ENCODE measurements at places on chromosomes 1 and 21.
A peak's percentile ranks its signal among the peaks of the same experiment; 100 is the strongest.

GRCh38 chr1:59520827-59521418 is 224.0 kb downstream of the FGGY start:
- no peak for DNase-seq

DNA sequence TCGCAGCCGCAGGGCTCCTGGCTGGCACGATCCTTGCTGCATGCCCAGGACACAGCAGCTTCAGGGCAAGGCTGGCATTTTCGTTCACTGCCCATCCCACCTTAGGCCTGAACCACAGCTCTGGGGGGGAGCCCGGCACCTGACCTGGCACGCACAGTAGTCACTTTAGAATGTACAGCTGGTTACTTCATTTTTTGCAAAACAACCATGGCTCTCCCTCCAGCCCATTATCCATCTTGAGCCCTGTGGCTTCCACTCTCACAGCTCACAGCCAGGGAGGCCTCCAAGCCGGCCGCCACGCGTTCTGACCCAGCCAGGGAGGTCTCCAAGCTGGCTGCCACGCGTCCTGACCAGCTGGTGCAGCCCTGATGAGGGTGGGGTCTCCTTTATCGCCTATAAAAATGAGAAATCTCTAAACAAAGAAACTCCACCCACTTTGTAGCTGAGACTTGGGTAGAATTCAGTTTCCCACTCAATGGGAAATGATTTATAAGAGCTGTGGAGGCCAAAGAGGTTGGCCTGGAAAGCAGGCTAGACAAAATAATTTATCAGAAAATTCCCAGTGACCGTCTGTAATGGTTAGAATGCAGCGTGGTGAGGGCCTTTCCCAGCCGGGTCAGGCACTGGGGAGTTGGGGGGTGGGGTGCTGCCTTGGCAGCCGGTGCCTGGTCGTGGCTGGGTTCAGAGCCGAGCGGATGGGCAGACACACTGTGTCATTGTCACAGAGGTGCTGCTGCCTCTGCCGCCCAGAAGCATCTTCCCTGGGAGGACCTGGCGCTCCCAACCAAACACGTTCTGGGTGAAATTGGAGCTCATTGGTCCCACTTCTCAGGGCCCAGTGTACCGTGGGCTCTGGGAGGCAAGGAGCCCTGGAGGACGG is 54.6 kb upstream of the ACTRT2 start:
- no peak for DNase-seq

DNA sequence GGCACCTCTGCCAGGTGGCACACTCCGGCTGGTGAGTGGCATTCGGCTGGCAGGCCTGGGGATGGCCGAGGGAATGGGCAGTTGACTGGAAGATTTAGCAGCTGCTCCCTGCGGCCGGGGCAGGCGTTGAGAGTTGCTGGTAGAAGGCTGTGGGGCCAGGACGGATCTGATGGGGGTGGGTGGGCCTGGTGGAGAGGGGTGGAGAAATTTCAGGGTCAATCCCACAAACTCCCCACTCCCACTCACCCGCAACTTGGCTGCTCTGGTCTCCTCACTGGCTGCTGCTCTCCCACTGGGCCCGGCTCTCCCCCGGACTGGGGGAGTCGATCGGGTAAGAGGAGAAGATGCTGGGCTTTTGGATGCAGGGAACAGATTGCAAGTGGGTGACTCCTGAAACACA is 2.1 kb downstream of the PSRC1 start:
- DNase-seq, result no peak

GRCh38 chr1:43843684-43844083 is 89.9 kb upstream of the ARTN start:
- DNase-seq, result no peak

DNA sequence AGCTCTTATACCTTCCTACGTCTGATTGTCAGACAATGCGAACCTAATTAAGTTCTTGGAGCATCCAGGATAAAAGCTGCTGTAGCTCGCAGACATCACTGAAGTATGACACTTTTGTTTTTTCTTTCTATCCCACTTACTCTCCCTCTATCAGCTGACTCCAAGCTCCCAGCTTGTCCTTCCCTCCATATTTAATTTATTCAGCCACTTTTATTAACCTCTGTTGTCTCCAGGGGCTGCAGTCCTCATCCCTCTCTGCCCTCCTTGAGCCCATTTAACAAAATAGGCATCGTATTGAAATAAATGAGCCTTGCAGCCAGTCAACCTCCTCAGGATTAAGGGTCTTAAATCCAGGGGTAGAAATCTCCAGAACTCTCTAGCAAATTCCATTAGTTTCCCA is 7.1 kb downstream of the KIRREL1 start:
- no peak for DNase-seq

DNA sequence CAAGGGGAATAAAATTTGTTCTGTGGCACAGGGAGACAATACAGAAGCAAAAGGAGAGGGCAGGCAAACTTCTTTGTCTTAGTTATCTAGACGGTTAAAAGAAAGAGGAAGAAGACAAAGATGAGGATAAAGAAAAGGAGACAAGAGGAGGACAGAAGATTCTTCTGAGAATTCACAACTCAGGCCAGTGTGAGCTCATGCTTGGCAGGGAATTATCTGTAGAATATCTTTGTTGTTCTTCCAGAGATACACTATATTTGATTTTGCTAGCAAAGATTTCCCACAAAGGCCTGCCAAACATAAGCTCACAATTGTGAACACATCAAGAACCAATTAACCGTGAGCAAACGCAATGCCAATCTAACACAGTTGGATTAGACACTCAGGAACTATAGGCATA is 21.4 kb downstream of the SLC16A1 start:
- DNase-seq, result no peak

DNA sequence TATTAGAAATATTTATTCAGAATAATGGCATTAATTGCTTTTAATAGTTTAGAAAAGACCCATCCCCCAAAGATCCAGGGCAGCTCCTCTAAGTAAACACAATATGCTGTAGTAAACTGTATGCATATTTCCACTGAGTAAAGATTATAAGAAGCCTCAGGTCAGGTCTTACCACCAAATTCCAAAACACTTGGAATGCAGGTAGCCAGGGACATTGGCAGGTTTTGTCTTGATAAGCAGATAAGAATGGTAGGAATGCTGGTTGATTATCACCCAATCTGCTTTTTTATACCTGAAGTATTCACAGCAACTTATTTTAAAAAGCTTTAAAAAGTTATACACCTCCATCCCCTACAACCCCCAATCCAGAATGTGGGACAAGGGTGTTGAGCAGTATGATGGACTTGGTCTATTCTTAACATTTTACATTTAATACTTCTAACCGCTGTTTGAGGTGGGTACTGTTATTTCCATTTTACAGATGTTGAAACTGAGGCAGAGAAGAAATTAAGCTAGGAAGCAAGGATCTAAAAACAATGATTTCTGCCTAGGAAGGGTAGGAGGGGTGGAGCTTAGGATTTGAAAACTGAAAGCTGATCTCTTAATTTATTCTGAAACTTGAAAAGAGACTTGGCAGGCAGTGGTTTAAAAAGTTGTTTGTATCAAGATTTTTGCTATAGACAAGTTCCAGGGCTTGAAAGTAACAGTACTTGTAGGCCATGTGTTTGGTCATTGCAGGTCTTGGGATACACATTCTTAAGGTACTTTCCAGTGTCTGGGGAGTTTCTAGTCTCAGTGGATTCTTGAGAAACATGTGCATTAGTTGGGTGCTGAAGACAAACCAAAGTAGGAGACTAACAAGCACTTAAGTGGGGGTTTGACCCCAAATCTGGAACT is 15.6 kb upstream of the THEM4 start:
- DNase-seq, result no peak

GRCh38 chr1:145926686-145927062 is 610 bp downstream of the RBM8A start:
- no peak for DNase-seq

GRCh38 chr1:53942127-53942957 is 3.2 kb downstream of the IFT25 start:
- no peak for DNase-seq

DNA sequence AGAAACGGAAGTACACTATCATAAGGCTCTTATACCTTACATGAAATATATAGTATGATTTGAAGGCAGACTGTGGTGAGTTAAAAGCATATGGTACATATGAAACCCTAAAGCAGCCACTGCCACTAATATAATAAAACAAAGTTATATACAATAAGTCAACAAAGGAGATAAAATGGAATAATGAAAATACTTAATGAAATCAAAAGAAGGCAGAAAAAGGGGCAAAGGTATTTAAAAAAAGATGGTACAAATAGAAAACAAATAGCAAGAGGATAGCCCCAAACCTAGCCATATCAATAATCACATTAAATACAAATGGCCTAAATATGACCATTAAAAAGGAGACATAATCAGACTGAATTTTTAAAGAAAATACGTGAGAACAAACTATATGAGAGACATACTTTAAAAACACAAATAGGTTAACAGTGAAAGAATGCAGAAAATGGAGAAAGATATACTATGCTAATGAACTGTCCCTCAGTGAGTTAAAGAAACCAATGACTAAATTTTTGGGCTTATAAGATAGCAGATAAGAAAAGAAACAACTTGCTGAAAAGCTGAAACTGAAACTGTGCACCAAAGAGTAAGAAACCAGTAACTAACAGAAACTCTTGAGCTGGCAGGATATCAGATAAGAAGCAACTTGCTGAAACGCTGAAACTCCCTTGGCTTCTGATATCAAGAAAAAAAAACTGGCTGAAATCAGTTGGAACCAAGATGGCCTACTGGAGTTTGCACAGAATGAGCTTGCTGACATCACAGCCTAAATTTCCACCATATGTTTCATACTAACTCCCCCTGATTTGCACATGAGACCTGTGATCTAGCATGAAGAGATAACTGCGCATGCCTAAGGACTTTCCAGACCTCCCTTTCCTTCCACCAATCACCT is 44.3 kb upstream of the IL10 start:
- DNase-seq, result no peak

- no peak for DNase-seq
Measured at GRCh38 chr1:170247751-170248521, 102.2 kb downstream of the NTMT2 start.

DNA sequence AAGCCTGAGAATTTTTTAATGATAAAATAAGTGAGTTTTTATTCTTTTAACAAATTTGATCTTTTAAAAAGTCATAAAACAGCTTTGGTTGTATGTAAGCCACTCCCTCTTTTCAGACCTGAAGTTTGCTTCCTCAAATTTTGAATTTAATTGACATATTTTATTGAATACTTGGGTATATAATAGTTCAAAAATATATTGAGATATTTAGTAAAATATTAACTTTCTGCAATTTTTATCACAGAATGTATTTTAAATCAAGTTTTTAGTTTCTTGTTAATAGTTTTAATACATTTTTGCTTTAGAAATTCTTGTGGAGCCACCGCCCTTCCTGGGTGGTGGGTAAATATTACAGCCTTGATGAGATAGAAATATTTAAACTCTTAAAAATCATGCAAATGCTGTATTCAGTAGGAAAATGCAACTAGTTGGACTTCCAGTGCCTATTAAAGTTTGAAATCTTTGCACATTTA is 867 bp downstream of the PTPRC start:
- no peak for DNase-seq

DNA sequence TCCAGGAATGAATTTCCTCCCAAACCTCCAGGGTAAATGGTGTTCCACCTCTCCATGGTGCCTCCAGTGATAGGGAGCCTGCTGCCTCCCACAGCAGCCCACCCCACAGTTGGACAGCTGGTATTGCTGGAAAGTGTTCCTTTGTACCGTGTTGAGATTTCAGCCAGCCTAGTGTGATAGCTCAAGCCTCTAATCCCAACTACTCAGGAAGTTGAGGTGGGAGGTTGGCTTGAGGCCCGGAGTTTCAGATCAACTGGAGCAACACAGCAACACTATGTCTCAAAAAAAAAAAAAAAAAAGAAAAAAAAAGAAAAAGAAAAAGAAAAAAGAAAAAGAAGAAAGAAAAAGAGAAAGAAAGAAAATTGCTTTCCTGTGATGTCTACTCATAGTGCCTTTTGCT is 96.1 kb downstream of the CHD1L start:
- DNase-seq, result no peak

GRCh38 chr1:47507144-47507543 is 69.3 kb downstream of the FOXD2 start:
- no peak for DNase-seq

DNA sequence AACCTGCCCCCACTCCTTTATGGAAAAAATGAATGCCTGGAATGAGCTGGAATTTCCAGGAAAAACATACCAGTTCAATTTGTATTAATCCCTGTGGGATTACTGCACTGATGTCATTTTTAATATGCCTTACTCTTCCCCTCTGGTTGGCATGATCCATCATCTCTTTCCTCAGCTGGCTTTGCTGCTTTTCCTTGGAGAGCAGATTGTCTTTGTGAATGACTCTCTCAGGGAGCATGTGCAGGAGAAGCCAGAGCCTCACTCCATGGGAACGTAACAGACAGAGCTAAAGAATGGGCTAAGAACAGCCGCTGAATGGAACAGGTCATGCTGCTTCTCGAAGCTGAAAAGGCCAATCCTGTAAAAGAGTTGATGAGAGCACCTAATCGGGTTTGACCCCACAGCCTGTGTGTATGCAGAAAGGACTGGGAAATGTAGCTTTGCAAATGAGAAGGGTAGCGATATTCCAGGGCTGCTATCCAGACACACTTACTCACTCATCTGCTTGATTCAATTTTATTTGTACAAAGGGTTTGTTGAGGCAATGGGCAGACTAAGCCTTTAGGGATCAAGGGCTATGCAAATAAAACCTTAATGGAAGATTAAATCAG is 20.7 kb downstream of the PHC2 start:
- DNase-seq, result peak; percentile 17

DNA sequence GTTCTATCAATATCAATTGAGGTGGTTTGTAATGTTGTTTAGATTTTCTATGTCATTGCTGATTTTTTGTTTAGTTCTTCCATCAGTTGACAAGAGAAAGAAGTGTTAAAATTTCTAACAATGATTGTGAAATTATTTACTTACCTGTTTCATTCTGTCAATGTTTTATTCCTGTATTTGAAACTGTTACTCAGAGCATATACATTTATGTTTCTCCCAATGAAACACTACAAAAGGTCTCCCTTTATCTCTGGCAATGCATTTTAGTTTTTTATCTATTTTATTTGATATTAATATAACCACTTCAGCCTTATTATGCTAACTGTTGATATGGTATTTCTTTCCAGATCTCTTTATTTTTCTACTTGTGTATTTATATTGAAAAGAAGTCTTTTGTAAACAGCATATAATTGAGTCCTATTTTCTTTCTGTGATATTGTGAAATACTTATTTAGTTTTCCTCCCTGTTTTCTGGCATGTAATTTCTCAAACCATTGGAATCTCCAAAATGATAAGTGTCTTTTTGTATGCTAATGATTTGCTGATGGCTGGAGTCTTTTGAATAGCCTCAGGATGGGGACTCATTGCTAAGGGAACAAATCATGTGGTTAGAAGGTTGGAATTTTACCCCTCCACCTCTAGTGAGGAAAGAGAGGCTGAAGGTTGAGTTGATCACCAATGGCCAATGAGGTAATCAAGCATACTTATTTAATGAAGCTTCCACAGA is 122.0 kb downstream of the ADSS2 start:
- DNase-seq, result no peak

GRCh38 chr1:65425006-65425405 is 4.5 kb downstream of the LEPR start:
- no peak for DNase-seq

GRCh38 chr1:65994223-65994622 is 201.5 kb downstream of the PDE4B start:
- no peak for DNase-seq

Measured in NCI-H1092 (cell line).